IMR-90 (cell line): ENCODE measurements at places on chromosomes 12 and 14. TPM values are rescaled to one million over a fixed set of nuclear protein-coding genes. Genes with fewer than 3 reads are reported as not detected.

- H3K4me1 ChIP-seq = no peaks in the 10 kb centered on the region
- H3K27ac ChIP-seq = no peak overlapping the region
- H3K27me3 ChIP-seq = no peaks in the 10 kb centered on the region
- no peak overlapping the region for H3K4me3 ChIP-seq
- H3K36me3 ChIP-seq = no peaks in the 10 kb centered on the region
- peak; percentile 2 for DNase-seq
Observed at GRCh38 chr12:23834076-23834475, 115.4 kb downstream of the SOX5 start.

DNA sequence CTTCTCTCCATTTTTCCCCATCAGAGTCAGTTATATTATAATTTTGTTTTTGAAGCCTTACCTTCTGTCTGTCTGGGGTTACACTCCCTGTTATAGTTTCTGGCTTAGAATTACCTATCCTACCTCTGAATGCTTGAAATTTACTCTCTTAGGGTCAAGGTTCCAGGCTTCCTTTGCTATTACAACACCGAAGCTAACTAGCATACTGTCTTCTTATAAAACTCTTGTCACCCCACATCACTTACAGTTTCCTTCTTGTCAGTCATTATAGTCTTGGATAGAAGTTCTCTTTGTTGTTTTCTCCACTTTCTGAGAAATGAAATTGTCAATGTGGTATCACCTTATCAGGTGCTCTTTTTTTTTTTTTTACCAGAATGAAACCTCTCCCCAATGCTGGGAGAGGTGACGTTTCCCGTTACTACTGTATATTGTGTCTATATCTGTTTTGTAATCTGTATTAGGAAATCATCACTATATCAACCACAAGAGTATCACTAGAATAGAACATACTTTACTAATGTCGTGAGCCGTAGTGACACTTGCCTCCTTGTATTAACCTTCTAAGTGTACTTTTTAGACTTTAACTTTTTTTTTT, 69.2 kb upstream of the PSMA6 start:
- no peaks in the 10 kb centered on the region for H3K4me1 ChIP-seq
- H3K27ac ChIP-seq = no peak overlapping the region
- no peaks in the 10 kb centered on the region for H3K27me3 ChIP-seq
- no peak overlapping the region for H3K4me3 ChIP-seq
- DNase-seq = no peak

PAX9 gene
- not detected in 2 replicates for total RNA-seq

DNA sequence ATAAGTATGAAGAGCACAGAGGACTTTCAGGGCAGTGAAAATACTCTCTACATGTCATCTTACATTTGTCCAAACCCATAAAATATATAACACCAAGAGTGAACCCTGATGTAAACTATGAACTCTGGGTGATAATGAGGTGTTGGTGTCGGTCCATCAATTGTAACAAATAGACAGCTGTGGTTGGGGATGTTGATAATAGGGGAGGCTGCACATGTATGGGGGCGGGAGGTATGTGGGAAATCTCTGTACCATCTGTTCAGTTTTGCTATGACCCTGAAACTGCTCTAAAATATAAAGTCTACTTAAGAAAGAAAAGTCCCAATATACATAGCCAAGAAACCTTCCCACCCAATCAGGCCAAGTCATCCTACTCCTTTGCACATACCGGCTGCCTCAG, 88.5 kb downstream of the GPR135 start:
- H3K4me3 ChIP-seq = no peak overlapping the region
- no peak overlapping the region for H3K27ac ChIP-seq
- H3K36me3 ChIP-seq = no peaks in the 10 kb centered on the region
- peaks cover 4% of the 10 kb centered on the region; the same call in 1 of the 2 replicates for H3K4me1 ChIP-seq
- no peak for DNase-seq
- no peaks in the 10 kb centered on the region for H3K27me3 ChIP-seq

GRCh38 chr12:75725521-75726111, 214.2 kb upstream of the KRR1 start:
- H3K4me3 ChIP-seq = no peak overlapping the region
- peaks cover 29% of the 10 kb centered on the region for H3K4me1 ChIP-seq
- H3K27ac ChIP-seq = peak overlapping the region; percentile 93
- no peaks in the 10 kb centered on the region for H3K36me3 ChIP-seq

FAM181A gene
- total RNA-seq = not detected in 2 replicates

HOXC13 gene
- total RNA-seq = not detected in 2 replicates
